AG04450 (cell line): ENCODE measurements at places on chromosomes 3 and 15.

GRCh38 chr3:170918715-170919114, 10.3 kb upstream of the EIF5A2 start:
- DNase-seq, result no peak

- DNase-seq, result no peak
Measured at GRCh38 chr3:52892625-52893311, 4.6 kb downstream of the STIMATE start.

GRCh38 chr3:195909644-195910498, 1.5 kb upstream of the TNK2 start:
- DNase-seq, result no peak

DNA sequence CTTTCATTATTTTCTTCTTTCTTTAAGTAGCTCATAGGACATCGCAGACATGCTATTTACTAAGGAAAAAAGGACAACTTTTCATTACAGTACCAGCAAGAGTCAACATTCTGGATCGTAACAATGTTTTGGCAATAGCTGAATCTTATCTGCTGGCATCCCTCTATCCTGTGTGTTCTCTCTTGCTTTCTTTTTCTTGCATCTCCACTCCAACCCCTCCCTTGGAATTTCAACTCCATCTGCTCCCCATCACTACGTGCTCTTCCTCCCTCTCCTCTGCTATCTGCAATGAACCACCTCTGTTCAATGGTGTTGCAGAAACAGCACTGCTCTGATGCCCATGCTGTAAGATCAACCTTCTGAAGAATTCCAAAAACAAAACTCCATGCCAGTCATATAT, 106.6 kb downstream of the FBN1 start:
- no peak for DNase-seq

DNA sequence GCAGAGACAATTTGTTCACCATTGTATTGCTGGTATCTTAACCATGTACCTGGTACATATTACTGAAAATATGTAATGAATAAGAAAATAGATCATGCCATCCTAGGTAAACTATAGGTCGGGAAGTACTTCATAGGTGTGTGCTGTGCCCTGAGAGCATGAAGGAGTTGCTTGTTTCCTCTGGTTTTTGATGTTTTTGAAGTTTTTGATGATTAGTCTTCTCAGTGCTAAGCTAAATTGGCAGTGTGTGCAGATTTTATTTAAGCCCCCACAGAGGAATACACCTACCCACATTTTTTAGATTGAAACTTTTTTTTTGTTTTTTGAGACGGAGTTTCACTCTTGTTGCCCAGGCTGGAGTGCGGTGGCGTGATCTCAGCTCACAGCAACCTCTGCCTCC, 16.6 kb downstream of the HMG20A start:
- no peak for DNase-seq

DNA sequence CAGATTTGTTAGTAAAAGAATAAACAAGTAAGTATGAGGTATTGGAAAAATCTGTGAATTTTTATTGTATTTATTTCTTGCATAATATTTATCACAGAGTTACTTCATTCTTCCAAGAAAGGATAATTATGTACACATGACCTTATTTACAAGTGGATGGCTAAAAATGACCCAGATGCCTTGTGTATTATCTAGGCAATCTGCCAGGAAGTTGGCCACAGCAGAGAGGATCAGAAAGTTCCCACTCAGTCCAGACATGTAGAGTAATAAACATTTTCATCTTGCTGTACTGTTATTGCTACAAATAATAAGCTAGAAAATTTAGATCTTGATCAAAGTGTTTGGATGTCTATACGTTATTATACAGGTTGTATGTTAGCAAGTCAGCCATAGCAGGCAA, 317.1 kb downstream of the EPHA6 start:
- DNase-seq, result no peak

GRCh38 chr15:56099311-56099710, 105.9 kb upstream of the NEDD4 start:
- no peak for DNase-seq

DNA sequence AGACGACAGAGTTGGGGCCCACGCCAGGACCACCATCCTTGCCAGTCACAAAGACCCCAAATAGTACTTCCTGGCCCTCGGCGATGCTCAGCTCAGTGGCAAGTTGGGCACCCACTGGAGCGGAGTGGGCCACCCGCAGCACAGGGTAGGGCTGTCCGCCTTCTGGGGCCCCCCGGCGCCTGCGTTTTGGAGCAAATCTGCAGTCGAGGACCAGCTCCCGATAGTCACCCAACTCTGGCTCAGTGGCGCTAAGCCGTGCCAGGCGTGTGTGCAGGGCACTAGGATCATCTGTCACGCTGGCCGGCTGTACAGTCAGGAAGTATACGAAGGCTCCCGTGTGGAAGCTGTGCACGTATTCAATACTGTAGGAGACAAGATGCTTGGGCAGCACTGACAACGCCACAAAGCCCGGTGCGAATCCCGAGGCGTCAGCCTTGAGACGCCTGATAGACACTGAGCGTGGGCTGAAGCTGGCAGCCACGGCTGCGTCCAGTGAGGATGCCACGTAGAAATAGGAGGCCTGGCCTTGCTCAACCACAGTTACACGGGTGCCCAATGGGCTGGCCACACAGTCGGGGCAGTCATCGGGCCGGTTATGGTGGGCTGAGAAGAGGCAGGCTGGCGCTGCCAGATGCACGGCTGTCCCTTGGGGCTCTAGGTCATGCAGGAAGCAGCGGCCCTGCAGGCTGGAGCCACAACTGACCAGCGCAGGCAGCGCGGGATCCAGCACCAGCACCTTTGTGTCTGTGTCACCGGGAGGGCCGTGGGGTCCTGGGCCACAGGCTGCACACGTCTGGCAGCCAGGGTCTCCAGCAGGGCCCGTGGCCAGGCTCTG, 945 bp downstream of the MST1R start:
- no peak for DNase-seq

DNA sequence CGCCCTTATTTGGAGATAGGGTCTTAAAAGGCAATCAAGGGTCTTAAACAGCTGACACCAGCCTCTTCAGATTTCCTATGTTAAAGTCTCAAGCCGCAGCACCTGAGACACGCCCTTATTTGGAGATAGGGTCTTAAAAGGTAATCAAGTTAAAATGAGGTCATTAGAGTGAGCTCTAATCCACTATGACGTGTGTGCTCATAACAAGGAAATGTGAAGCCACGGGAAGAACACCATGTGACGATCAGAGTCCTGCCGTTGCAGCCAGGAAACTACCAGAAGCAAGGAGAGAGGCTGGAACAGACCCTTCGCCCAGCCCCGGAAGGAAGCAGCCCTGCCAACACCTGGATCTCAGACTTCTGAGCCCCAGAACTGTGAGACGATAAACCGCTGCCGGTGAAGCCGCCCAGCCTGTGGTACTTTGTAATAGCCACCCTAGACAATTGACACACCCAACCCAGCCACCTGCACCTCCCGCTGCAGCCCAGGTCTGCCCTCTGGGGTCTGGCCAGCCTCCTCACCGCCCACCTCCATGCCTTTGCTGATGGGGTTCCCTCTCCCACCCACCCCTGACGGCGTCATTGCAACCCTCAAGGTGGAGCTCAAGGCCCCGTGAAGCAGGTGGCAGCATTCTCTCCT, 137.9 kb downstream of the MEGF11 start:
- DNase-seq, result no peak

DNA sequence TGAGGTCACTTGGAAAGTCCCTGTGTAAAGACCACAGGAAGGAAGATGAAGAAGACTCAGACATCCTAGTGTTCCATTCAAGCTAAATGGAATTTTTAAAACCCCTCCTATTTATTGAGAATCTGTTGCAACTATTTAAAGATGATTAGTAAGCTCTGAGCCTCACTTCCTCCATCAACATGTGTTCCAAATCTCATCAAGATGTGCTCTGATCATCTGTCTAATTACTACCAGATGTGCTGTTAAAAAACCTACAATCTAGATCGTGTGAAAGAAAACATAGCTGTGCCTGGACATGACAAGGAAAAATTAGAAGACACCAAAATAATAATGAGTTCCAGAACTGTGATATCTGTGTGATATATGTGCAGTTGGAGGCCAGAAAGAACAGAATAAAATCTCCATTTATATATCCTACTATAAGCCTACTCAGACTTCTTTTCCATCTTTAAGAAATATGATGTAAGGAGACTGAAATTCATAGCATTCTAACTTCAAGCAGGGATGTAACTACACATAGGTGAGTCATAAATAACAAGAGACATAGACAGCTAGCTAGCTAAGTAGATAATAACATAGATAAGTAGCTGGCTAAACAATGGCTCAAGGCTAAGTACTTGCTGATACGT, 7.8 kb downstream of the XPC start:
- DNase-seq, result peak; percentile 29

GRCh38 chr3:59655418-59656015, 605.7 kb upstream of the CFAP20DC start:
- DNase-seq, result no peak

DNA sequence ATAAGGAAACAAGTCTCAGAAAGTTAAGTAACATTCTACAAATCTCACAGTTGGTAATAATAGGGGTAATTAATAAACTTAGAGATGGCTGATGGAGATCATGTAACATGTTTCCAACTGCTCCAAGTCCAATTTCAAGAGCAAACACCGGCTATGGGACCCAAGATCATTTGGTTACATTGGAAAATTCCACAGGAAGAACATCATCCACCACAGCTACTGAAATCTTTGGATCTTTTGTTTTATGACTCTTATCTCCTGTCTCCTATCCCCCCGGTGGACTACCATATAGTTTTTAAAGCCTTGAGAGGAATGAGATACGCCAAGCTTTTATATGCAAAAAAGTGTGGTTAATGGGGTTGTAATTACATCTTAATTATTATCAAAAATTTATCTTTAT, 216.1 kb downstream of the WNT5A start:
- DNase-seq, result no peak

- no peak for DNase-seq
Measured at GRCh38 chr3:138786788-138787271, 47.9 kb downstream of the PIK3CB start.

- DNase-seq, result no peak
Measured at GRCh38 chr3:78707609-78708008, 1060.2 kb downstream of the ROBO1 start.

- no peak for DNase-seq
Measured at GRCh38 chr15:73786538-73786937, 33.4 kb upstream of the INSYN1 start.

DNA sequence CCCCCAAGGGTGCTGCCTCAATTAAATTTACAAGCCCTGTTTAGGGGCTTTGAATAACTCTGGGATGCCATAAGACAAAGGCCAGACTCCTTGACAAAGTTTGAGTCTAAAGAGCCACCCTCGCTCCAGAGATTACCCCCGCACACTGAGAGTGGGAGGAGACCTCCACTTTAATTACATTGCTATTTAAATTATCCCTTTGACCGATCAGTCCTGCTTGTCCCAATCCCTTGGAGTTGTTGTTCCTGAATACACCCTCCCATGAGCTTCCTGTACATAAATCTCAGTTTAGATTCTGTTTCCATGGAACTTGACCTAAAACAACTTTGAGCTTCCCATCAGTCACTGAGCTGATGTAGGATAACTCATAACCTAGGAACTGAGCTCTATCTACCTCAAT, 596.3 kb downstream of the PYDC2 start:
- DNase-seq, result no peak

DNA sequence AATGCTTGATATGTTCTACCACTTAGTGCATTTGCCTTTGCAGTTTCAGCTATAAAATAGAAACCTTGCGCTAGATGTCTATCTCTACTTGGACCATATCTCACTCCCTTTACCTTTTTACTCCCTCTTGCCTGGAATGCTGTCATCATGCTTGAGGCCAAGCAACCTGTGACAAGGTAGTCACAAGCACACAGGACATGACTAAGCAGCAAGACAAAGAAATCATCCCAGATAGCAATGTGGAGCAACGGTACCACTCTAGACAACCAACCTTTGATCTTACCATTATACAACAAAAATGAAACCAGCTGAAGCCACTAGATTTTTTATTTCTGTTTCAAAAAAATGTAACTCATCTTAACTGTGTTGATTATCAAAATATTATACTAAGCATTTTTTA, 50.5 kb upstream of the SPSB4 start:
- no peak for DNase-seq

DNA sequence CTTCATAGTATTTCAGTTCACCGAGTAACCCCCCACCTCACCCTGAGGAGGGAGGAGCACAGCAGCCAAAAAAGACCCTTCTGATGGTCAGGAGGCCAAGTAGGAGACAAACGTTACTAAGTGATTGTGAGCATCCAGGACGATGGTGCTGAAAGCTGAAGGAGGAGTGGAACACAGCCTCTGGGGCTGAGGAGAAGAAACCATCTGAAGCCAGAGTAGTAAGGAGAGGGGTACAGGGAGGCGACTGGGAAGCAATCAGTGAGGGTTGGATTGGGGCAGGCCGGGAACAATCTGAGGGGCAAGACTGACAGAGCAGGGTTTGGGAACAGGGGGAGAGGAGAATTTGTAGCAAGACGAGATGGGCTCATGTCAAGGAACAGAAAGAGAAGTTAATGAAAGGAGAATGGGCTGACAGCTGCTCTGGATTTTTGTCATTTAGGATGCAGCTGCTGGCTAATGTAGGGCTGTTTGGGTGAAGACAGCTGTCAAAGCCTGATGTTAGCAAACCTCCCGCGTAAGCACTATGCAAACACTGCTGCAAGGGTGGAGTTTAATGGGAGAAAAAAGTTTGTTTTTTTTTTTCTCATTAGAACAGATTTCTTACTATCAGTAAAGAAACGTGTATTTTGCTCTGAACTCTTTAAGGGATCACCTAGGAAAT, 622.2 kb downstream of the EDEM1 start:
- DNase-seq, result no peak

DNA sequence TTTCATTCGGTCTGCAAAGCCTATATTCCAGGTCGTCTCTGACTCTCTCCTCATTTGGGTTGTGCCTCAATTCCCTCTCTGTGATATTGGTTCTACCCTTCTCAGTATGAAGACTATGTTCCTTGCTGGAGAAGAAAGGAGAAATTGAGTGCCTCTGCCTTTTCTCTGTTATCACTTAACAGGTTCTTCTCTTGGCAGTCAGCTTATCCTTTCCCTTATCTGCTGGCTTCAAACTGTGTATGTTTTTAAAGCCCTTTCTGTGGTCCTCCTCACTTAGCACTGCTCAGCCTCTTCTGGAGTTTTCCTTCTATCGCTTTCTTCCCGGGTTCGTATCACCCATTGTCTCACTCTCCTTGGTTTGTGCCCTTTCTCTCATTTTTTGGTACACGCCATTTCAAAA, 65.3 kb upstream of the FSTL1 start:
- no peak for DNase-seq

DNA sequence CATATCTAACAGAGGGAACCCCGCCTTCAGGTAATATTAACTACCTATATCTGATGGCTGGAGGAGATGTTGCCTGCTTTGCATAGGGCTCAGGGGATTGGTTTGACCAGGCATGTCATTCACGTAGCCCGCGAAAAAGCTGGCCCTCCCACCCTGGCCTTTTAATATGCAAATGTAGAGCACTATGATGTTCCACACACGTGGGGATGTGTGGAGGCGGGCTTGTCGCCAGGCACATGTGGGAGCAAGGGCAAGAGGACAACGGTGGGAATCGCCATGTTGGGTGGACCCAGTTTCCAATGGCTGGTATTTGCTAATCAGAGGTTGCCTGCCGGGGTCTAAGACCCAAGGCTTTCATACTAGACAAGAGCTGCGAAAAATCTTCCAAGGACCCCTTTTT, 469.8 kb downstream of the ZPLD1 start:
- no peak for DNase-seq
